ENCODE measurements at places on chromosomes 5 and 9.

GRCh38 chr5:172454358-172455086 is at the start of gene SH3PXD2B:
Gene SH3PXD2B (minus strand): TSS chr5:172454525. CDS start chr5:172454352, 173 bp downstream.
- peak; percentile 75 for DNase-seq

- DNase-seq: peak; percentile 50
Measured at GRCh38 chr5:95471942-95472341, 80.8 kb downstream of the FAM81B start.

DNA sequence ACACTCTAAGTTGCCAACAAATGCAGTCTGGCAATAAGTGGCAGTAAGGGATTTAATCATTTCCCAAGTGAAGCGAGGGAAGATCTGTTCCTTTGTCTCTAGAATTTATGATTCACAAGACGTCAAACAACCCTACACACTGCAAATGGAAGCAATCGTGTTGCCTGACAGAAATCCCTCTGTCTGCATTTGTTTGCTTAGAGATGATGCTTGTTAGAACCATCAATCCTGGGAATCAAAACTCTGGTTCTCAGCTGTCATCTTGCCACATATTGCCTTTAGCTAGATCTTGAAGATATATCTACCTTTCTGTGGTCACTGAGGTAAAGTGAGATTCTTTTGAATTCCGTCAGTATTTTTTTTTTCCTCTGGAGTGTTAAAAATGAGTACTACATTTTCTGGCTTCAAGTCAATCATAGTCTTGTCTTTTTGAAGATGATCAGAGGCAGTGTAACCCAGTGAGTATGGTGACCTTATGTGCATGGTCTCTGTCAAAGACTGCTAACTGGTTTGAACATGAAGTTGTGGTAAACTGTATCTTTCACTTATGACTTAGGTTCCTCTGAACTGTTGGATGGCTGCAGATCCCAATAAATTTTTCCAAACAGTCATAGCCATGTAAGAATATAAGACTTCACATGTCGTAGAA is 106.4 kb upstream of the STARD4 start:
- DNase-seq: no peak

- DNase-seq: no peak
Measured at GRCh38 chr9:10079284-10079964, 533.4 kb downstream of the PTPRD start.

- no peak for DNase-seq
Measured at GRCh38 chr9:127211983-127212382, 52.6 kb upstream of the GARNL3 start.

GRCh38 chr5:40074826-40075225 is 604.9 kb upstream of the PTGER4 start:
- no peak for DNase-seq

DNA sequence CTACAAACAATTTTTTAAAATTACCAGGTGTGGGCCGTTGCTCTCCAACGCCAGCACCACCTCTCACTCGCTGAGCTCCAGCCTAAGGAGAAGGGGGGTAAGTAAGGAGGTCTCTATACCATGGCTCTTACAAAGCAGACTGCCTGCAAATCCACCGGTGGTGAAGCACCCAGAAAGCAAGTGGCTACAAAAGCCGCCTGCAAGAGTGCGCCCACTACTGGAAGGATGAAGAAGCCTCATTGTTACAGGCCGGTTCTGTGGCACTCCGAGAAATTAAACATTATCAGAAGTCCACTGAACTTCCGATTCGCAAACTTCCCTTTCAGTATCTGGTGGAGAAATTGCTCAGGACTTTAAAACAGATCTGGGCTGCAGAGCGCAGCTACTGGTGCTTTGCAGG is 46.0 kb downstream of the CDO1 start:
- DNase-seq: no peak

DNA sequence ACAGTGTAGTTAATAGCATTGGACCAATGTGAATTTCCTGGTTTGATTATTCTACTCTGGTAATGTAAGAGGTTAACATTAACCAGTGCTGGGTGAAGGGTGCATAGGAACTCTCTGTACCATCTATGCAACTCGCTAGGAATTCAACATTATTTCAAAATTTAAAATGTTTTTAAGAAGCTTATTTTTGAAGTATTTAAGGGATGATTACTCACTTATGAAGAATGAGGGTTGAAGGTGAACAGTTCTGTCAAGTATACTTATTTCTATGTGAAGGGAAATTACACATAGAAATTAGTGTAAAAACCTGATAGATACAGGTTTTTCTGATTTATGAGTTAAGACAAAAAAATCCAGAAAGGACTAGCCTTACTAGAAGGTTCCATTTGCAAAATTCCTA is 165.8 kb downstream of the INSYN2B start:
- no peak for DNase-seq

DNA sequence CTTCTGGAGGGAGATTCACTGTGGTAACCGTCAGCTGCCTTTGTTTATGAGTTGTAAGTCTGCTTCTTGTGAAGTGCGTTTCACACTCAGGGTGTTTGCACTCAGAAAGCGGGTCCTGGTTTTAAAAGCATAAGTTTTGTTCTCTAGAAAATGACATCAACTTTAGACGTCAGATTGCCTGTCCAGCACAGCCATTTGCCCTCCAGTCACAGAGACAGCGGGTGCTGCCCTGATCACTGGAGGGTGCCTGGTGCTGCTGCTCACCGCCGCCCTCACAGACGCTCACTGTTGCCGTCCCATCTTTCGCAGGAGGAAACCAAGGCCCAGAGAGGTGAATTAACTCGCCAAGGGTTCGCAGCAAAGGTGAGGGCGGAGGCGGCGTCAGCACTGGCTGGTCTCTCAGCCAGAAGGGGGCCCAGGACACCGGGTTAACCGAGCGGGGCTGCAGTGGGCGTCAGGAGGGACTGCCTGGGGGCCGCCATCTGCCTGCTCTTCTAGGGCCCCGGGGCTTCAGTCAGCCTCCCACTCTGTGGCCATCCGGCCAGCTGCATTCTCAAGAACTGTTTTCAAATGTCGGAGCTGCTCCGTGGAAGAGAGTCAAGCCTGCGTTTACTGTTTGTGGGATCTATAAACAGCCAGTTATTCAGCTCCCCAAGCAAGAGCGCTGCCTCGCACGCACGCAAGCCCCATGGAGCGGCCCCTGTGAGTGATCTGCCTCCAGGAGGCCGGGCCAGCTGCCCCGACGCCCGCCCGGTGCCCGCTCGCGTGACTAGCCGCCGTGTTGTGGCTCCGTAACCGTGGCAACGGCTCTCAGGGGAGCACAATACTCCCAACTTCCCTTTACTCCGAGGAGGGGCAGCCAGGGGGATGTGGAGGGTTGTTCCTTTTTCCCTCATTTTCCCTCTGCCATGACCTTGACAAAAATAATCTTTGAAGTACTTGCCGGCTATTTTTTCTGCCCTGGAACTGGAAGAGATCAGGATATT is 43.4 kb upstream of the EXOC3 start:
- peak; percentile 99 for DNase-seq

DNA sequence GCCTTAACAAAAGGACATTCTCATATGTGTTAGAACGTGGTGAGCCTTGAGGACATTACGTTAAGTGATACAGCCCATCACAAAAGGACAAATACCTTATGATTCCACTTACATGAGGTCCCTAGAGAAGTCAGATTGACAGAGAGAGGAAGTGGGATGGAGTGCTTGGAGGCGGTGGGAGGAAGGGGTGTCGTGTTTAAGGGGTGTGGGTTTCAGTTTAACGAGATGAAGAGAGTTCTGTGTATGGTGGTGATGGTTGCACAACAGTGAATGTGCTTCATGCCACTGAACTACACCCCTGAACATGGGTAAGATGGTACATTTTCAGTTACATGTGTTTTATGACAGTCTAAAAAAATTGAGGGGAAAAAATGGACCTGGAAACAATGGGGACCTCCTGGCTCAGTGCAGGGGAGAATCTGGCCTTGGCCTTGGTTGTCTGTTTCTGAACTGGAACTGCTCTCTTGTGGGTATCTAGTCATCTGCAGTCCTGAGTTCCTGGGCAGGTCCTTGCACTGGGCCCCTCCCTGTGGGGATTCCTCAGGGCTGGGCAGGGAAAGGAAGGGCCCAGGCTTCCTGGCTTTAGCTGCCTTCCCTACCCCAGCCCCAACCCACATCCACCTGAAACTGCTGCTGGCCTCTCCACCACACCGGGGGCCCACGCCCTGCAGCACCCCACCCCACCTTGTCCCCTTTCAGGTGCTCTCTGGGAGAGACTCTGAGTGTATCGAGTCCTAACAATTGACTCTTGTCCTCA is 17.8 kb downstream of the LRRC8A start:
- DNase-seq: no peak

DNA sequence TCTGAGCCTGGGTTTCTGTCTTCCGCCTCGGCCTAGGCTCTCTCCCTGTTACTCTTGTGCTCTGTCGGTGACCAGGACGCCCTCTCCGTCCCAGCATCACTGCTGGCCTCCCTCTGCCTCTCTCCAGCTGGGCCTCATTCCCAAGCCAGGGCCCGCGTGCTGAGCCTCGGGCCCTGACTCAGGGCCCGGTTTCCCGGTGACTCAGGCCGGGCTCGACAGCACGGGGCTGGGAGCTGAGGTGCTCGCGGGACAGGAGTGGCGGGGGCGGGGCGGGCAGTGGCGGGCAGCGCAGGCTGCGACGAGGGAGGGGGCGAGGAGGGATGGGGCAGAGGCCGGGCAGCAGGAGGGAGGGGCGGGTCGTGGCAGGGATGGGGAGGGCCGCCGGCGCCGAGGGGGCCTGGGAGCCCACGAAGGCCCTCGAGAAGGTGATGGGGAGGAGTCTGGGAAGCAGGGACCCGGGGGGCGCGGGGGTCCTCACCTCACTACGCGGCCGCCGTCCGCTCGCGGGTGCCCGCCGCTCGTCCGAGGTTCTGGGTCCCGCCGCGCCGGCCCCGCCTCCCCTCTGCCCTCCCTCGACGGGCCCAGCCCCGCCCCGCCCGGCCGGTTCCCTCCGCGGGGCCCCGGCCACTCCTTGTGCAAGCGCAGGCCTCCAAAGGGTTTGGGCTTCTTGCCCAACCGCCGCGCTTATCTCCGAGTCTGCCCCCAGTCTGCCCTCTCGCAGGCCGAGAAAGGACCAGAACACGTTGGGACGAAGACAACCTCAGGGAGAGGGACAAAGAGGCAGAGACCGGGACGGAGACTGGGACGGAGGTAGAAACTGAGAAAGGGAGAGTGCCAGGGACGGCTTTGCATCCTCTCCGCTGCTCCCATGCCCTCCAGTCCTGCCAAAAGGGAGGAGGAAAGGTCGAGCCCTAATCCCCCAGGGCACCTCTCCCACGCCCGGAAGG is at the start of gene ARAP3:
Gene ARAP3, minus strand, starts transcription at position 536 of the 947 bp plus-strand sequence. CDS start 1,744 bp downstream, outside the sequence.
- DNase-seq: peak; percentile 83
